ENCODE measurements at places on chromosomes 2 and 18. TPM values are rescaled to one million over a fixed set of nuclear protein-coding genes. Genes with fewer than 3 reads are reported as not detected.

DNA sequence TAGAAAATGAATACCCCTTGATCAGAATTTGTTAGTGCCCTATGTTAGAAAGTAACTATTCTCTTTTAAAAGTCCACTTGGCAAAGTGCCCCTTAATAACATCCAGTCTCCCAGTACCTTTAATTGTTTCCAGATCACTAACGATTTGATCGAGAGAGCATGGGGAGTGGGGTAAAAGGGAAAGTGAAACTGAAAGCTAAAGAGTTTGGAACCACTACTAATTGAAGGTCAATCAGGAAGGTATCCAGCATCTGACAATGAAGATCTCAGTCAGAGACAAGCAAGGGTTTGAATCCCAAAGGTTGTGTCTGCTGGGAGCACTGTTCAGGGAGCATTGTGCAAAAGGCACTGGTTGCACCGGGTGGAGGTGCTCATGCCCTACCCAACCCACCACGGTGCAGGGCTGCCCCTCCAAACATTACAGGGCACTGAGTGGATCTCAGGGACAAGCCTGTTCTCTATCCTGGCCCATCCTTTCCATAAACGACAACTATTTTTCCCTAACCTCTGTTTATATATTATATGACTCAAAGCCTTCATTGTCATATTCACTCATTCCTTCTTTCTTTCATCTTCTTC is 14.6 kb upstream of the RIT2 start:
- H3K4me1 ChIP-seq: no peaks in the 10 kb centered on the region
- no peak for DNase-seq
- no peak overlapping the region for H3K4me3 ChIP-seq
- no peaks in the 10 kb centered on the region for H3K36me3 ChIP-seq
- peaks cover 2% of the 10 kb centered on the region for H3K27me3 ChIP-seq
- H3K27ac ChIP-seq: no peak overlapping the region

DNA sequence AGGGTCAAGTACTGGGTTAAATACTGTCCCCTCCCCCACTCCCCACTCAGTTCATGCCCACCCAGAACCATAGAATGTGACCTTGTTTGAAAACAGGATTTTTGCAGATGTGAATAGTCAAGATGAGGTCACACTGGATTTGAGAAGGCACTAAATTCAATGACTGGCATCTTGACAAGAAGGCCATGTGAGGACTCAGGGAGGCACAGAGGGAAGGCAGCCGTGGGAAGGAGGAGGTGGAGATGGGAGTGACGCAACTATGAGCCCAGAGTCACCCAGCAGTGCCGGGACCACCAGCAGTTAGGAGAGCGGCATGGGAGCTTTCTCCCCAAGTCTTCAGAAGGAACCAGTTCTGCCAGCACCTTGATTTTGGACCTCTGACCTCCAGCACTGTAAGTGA is 257.3 kb downstream of the BCL2 start:
- DNase-seq: no peak
- H3K27me3 ChIP-seq: peaks cover 5% of the 10 kb centered on the region
- H3K4me1 ChIP-seq: peaks cover 10% of the 10 kb centered on the region
- no peaks in the 10 kb centered on the region for H3K36me3 ChIP-seq
- H3K27ac ChIP-seq: no peak overlapping the region
- no peak overlapping the region for H3K4me3 ChIP-seq

GRCh38 chr18:74507097-74507881 is 11.1 kb downstream of the CNDP2 start:
- H3K27ac ChIP-seq: no peak overlapping the region
- H3K27me3 ChIP-seq: no peaks in the 10 kb centered on the region
- no peaks in the 10 kb centered on the region for H3K4me1 ChIP-seq
- DNase-seq: no peak
- H3K4me3 ChIP-seq: no peak overlapping the region

DNA sequence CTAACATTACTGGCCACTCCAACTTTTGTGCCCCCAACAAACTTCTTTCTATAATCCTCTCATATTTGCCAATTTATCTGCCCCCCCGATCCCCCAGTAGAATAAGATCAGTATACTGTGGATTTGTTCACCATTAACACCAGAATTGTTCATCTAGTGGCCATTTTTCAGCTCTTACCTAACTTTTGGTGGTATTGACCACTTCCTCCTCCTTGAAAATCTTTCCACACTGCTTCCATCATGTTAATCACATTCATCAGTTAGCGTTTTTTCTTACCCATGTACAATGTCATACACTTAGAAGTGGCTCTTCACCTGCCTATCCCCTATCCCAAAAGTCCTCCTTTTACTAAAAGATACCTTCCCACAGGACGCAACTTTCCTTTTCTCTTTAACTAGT is 6.1 kb downstream of the IMPACT start:
- no peak for DNase-seq
- peaks cover 19% of the 10 kb centered on the region for H3K36me3 ChIP-seq
- H3K4me1 ChIP-seq: peaks cover 23% of the 10 kb centered on the region
- H3K27me3 ChIP-seq: no peaks in the 10 kb centered on the region
- no peak overlapping the region for H3K27ac ChIP-seq

DNA sequence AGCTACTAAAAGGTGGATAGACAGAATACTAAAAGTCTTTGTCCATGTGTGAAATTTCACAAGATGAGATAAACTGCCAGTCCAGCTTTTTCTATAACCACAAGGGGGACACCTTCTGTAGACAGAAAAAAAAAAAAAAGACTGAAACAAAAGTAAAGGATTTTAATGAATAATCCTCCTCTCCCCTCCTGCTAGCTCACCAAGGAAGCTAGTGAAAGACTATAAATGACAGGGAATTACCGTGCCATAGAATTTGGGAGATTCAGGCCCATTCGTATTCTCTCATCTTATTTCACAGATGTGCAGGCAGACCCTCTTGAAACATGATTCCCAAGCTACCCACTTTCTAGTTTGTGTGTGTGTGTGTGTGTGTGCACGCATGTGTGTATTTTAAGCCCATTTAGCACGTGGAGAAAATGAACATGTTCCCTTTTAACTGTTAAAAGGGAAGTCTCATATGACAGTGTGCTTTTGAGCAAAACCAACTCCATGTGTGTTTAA is 36.3 kb upstream of the SLC8A1 start:
- no peak overlapping the region for H3K27ac ChIP-seq
- H3K4me3 ChIP-seq: no peak overlapping the region
- DNase-seq: no peak
- H3K27me3 ChIP-seq: peaks cover 3% of the 10 kb centered on the region
- no peaks in the 10 kb centered on the region for H3K36me3 ChIP-seq
- no peaks in the 10 kb centered on the region for H3K4me1 ChIP-seq

- no peaks in the 10 kb centered on the region for H3K36me3 ChIP-seq
- H3K27me3 ChIP-seq: no peaks in the 10 kb centered on the region
- peaks cover 55% of the 10 kb centered on the region for H3K4me1 ChIP-seq
- no peak for DNase-seq
- no peak overlapping the region for H3K27ac ChIP-seq
Measured at GRCh38 chr2:189552991-189553404, 27.6 kb downstream of the SLC40A1 start.

DNA sequence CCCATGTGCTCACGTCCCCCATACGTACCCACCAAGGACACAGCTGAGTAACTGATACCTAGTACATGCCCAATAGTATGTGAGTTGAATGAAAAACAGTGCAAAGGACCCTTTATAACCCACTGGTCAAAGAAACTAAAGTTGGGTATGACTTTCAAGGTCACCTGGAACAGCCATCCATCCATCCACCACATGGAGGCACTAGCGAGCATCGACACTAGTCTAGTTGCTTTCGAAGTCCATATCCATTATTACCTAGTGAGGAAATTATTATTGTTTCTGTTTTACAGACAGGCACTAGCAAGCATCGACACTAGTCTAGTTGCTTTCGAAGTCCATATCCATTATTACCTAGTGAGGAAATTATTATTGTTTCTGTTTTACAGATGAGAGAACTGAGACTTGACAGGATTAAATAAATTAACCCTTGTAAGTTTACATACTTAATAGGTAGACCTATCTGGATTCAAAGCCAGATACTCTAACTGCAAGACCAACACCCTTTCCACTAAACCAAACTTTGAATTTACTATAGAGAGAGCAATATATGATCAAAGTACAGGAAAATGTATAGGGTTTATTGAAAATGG is 233.7 kb downstream of the METTL4 start:
- H3K4me3 ChIP-seq: no peak overlapping the region
- no peaks in the 10 kb centered on the region for H3K36me3 ChIP-seq
- H3K27me3 ChIP-seq: peaks cover 2% of the 10 kb centered on the region
- H3K27ac ChIP-seq: no peak overlapping the region

DNA sequence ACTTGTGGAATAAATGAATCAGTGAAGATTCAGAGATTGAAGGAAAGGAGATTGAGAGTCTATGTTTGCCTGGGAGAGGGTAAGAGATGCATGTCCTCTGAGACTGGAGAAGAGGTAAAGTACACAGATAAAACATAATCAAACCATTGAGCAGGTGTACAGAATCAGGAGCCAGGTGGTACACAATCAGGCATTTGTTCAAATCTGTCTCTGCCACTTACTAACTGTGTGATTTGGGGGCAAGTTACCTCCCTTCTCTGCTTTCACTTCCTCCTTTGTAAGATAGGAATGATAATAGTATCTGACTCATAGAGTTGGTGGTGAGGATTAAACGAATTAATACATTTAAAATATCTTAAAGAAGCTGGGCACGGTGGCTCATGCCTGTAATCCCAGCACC is 94.0 kb downstream of the CDK15 start:
- DNase-seq: no peak
- peaks cover 6% of the 10 kb centered on the region for H3K4me1 ChIP-seq
- no peak overlapping the region for H3K27ac ChIP-seq
- no peaks in the 10 kb centered on the region for H3K27me3 ChIP-seq
- H3K4me3 ChIP-seq: no peak overlapping the region
- H3K36me3 ChIP-seq: no peaks in the 10 kb centered on the region

DNA sequence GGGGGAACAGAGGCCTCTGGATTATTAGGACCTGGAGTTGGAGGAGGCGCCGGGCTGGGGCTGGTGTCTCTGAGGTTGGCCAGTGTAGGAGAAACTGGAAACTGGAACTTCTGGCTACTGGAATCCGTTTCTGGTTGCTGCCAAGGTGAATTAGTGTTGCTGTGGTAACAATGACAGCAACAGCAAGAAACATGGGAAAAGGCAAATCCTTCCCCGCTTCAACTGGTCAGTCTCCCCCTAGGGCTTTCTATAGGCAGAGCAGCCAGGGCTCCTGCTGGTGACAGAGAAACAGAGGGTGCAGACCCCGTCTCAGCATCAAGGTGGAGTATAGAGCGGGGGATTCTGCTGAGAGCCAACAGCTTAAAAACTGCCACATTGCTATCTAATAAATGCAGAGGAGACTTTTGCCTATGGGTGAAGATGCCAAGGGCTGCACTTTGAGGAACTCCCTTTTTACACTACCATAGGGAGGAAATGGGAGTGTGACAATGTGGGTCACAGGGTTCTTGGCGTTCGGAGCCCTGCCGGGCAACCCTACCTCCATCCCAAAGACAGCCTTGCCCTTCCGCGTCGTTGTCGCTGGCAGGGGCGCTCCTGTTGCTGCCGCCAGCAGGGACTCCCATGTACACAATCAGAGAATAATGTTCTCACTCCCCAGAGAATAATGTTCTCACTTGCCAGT is 81.4 kb upstream of the CABLES1 start:
- no peaks in the 10 kb centered on the region for H3K36me3 ChIP-seq
- H3K27me3 ChIP-seq: no peaks in the 10 kb centered on the region
- H3K4me3 ChIP-seq: no peak overlapping the region
- no peak for DNase-seq

- H3K36me3 ChIP-seq: no peaks in the 10 kb centered on the region
- H3K27ac ChIP-seq: no peak overlapping the region
- H3K4me1 ChIP-seq: peaks cover 21% of the 10 kb centered on the region
- no peak for DNase-seq
- H3K27me3 ChIP-seq: no peaks in the 10 kb centered on the region
- H3K4me3 ChIP-seq: no peak overlapping the region
Measured at GRCh38 chr2:44131177-44131576, 37.5 kb upstream of the PPM1B start.

DNA sequence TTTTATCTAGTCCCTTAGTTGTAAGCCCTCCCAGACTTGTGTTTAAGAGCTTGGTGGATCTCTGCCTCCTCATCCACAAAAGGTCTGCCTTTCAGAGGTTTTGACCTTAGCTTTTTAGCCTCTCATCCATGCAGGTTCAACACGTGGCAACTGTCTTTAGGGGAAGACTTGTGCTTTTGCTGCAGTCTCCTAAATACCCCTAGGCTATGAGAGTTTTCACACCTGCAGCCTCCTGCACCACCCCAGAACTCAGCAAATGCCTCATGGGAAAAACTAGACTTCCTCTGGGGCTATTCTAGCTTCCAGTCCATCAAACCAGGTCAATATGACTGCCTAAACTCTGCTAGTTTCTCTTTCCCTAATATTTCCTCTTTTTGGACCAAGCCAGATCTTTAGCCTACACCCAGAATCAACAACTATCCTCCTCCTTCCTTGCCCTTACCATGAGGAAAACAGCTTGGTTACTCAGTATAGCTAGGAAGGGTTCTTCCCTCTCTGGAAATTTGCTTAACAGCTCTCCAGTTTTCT is 132.3 kb upstream of the RIOK3 start:
- no peak overlapping the region for H3K27ac ChIP-seq
- peaks cover 48% of the 10 kb centered on the region for H3K4me1 ChIP-seq
- H3K27me3 ChIP-seq: no peaks in the 10 kb centered on the region

- no peaks in the 10 kb centered on the region for H3K4me1 ChIP-seq
- no peak overlapping the region for H3K4me3 ChIP-seq
- no peak overlapping the region for H3K27ac ChIP-seq
- H3K36me3 ChIP-seq: no peaks in the 10 kb centered on the region
- peaks cover 26% of the 10 kb centered on the region for H3K27me3 ChIP-seq
- DNase-seq: no peak
Measured at GRCh38 chr2:126856403-126856802, 42.3 kb upstream of the TEX51 start.

DNA sequence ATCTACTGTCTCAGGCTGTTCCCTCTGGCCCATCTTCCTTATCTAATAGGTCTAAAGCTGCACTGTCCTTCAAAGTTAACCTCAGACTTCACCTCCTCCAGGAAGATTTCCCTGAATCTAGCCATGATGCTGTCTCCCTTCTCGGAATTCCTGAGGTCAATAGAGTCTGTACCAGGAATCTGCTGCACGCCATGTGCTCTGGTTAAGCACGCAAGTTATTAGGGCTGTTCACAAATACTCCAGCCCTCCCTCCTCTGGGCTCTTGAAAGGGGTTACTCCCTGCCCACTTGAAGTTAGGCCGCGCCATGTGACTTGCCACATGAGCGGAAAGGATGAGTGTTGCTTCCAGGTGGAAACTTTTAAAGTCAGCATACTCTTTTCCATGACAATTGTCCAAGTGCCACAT is 43.6 kb downstream of the MCFD2 start:
- H3K4me3 ChIP-seq: no peak overlapping the region
- no peaks in the 10 kb centered on the region for H3K36me3 ChIP-seq
- no peak for DNase-seq
- H3K27ac ChIP-seq: no peak overlapping the region

TLX2 gene
- not detected for total RNA-seq

IKZF2 gene
- total RNA-seq: 8.6 TPM

GALNT13 gene
- not detected for total RNA-seq

TUBB8B gene
- total RNA-seq: not detected

DNER gene
- not detected for total RNA-seq

TFCP2L1 gene
- not detected for total RNA-seq

GALNT5 gene
- 30.0 TPM for total RNA-seq

ANKRD39 gene
- 7.9 TPM for total RNA-seq

RAB6C gene
- 0.24 TPM for total RNA-seq

GAREM2 gene
- 6.5 TPM for total RNA-seq

KCNIP3 gene
- total RNA-seq: 3.1 TPM

C2orf15 gene
- total RNA-seq: not detected
